ENCODE measurements at places on chromosomes 2 and 18.
A peak's percentile ranks its signal among the peaks of the same experiment; 100 is the strongest.

GRCh38 chr2:70949086-70949485 is 13.4 kb downstream of the ATP6V1B1 start:
- DNase-seq, result peak; percentile 2

DNA sequence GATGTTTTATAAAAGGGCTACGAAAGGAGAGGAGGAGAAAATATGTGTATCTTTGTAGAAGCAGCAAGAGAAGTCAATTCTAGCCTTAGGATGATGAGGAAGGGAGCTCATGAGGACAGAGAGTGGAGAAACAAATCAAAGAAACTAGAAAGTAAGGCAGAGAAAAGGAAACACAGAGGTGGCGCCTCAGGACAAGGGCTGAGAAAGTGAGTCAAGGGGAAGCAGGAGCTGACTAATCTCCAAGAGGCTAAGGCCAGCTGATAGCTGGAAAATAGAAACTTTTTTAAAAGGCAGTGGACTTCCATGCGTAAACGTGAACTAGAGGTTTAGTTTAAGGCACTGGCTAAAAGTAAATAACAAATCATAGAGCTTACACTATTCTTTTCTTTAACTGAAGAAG is 173.3 kb downstream of the ANKRD44 start:
- no peak for DNase-seq

DNA sequence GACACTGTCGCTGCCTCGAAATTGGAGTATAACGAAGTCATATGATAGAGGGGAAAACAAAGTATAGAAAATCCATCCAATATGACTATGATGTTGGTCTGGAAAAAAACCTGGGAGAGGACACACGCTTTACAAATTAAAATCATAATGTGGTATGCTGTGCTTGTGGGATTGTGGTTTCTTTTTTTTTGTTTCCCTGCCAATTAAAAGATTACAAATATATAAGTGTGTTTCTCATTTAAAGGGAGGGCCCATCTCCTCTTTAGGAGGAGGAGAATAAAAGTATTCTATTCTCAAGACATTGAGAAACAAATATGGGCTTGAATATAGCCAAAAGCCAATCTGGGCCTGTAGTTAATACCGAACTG is 86.6 kb downstream of the EPHA4 start:
- no peak for DNase-seq

GRCh38 chr18:74488354-74488753 is 7.8 kb upstream of the CNDP2 start:
- no peak for DNase-seq

DNA sequence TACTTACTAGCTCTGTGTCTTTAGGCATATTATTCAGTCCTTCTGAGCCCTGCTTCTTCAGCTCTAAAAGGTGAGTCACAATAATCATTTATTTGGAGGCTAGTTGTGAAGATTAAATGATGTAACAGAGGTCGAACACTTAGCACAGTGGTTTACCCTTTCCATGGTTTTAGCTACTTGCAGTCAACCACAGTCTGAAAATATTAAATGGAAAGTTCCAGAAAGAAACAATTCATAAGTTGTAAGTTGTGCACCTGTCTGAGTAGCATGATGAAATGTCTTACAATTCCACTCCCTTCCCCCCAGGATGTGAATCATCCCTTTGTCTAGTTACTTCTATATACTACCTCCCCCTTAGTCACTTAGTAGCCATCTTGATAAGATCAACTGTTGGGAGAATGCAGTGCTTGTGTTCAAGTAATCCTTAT is 217.6 kb upstream of the THUMPD2 start:
- no peak for DNase-seq

DNA sequence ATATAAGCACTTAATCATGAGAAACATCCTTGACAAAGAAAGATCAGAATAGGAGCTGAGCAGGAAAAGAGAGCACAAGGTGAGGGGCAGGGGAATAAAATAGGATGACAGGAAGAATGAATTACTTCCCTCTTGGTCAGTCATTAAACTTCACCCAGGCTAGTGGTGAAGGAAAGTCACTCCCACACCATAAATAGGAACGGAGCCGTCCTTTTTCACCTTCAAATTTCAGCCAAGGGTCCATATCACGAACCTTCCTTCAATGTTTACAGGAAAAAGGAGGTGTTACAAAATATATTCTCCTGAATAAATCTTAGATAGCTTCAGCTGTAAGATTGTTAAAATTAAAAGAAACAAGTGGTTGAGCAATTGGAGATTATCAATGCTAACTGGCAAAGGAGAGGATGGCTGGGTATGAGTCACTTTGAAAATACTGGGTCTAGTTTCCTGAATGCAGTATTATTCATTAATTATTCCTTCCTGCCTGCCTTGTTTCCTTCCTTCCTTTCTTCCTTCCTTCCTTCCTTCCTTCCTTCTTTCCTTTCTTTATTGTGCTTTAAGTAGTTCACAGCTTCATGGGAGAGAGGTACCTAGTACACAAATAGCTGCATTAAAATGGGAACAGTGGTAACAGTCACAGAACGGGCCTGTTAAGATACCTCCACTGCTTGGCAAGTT is 292.3 kb upstream of the ID2 start:
- DNase-seq, result no peak

- no peak for DNase-seq
Measured at GRCh38 chr2:143768991-143769390, 639.8 kb downstream of the ARHGAP15 start.

- DNase-seq, result no peak
Measured at GRCh38 chr18:50629148-50629631, 69.3 kb downstream of the MAPK4 start.

DNA sequence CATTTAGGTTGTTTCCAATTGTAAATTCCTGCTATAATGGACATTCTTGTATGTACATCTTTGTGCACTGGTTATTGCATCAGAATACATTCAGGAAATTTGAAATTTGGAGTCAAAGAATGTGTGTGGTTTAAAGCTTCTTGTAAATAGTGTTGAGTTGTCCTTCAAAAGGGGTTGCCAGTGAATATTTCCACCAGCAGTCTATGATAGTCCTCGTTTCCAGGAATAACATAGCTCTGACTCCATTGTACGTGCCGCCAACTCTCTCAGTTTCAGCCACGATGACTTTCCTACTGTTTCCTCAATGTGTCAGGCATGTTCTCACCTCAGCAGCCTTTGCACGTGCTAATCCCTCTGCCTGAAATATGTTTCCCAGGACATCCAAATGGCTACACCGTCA is 10.9 kb upstream of the HS6ST1 start:
- DNase-seq, result no peak

GRCh38 chr18:59298871-59299270 is 19.6 kb downstream of the CPLX4 start:
- no peak for DNase-seq

DNA sequence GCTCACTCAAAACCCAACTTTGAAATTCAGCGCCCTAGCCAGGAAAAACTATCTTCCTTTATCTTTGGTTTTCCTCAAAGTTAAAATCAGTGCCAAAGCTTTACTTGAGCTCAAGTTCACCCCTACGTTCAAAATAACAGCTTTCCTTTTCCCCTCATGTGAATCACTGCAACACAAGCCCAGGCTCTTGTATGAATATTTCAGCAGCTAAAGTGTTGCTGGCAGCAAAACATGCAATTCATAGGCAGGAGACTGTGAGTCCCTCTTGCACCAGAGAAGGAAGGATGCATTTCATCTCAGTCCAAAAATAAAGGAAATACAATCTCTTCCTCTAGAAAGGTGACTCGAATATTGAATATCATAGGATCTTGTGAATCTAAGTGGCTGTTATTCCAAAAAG is 461.3 kb upstream of the SOX11 start:
- DNase-seq, result no peak

- DNase-seq, result no peak
Measured at GRCh38 chr18:24009246-24009645, 5.3 kb upstream of the TTC39C start.

- no peak for DNase-seq
Measured at GRCh38 chr18:6396276-6396675, 18.4 kb downstream of the L3MBTL4 start.

DNA sequence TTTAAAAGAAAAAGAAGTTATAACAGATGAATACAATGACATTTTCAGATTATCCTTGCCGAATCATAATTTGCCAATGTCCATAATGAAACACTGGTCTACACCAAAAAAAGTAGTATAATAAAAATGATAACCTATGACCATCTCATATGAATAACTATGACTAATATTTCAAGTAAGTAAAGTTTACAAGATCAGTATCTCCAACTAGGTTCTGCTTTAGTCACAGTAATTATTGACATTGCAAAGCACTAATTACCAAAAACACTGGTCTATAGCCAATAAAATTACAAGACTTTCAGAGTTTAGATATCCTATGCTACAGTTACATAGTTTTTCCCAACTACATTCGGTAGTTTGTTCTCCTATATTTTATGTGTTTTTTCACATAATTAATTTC is 136.7 kb downstream of the MEMO1 start:
- no peak for DNase-seq

DNA sequence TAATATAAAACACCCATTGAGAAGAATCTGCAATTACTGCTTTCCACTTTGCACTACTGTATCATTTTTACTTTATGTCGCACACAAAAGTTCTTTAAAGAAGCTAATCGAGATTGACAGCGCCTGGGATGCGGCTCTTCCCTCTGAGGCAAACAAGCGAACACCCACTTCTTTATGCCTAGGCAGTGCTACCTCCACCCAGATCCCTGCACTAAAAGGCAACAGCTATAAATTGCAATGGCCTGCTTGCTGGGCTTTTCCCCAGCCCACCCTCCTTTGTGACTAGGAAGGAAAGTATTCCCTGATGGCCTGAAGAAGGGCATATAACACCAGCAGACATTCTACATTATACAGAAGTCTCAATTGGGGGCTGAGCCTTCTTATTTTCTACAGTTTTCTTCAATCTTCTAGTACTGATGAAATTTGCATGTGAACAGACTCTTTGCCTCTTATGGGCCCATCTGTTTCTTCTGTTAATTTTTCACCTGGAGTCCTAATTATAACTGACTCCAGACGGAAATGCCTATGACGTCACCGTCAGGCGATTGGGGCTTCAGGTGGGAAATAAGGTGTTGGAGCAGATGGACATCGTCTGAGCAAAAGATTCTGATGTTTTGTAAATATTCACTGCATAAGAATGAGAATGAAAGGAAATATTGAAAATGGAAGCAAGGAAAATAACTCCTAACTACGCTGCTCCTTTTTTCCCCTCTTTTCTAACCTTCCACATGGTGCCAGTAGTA is 138.9 kb upstream of the DCC start:
- no peak for DNase-seq

DNA sequence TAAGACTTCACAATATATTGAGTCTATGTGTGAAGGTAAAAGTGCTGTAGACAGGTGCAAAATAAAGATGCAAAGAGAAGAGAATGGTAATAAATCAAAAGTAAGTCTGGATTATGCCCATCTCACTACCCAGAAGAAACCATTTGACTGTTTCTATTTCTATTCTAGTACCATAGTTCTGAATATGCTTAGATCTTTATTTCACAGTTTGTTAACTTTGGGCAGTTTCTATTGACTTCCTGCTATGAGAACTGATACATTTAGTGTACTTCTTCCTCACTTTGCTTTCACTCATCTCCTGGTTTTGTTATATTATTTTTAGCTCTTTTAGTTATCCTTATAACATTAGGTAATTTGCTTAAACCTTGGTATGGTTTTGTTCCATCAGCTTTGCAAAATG is 94.9 kb downstream of the HS1BP3 start:
- DNase-seq, result no peak

DNA sequence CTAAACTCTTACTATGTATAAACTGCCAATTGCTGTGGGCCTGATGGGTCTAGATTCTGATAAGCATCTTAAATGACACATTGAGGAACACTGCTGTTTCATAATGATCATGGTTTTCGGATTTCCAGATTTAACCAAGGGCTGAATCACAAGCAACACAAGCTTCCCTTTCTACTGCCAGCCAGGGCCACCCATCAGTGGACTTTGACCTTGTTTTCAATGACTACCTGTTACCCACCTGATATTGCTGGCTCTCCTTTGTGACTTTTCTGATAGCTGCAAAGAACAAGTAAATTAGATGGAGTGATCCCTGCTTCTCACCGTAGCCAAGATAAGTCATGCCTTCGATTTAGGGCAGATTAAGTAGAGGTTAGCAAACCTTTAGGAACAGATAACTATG is 259.0 kb downstream of the PAX3 start:
- DNase-seq, result no peak

DNA sequence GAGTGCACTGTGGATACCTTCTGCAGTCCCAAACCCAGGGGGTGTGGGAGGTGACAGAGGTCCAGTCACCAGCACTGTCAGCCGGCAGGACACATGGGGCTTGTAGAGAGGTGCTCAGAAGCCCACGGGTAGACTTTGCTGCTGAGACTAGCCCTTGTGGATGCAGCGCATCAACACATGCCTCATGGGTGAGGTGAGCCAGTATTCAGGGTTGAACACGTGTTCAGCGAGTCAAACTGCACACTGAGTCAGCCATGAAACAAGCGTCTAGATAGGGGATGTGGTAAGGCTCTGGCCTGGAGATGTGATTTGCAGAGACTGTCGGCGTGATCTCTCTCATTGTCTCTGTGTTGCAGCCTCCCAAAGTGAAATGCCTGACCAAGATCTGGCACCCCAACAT is 35.8 kb upstream of the SCLY start:
- peak; percentile 39 for DNase-seq

DNA sequence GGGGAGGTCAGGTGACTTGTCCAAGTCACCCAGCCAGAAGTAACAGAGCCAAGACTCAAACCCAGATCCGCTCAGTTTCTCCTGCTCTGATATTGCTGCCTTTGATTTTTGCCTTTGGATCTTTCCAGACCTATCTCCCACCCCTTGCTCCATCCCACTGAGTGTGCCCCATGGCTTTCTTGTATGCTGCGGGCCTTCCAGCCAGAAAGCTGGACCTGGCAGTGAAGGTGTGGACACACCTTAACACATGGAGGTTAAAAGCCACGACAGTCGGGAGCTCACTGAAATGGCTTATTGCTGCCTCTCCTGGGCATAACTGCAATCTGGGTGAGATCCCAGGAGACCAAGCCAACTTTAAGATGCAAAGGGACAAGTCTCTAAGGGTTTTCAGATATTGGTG is 86.7 kb downstream of the LONRF2 start:
- no peak for DNase-seq

DNA sequence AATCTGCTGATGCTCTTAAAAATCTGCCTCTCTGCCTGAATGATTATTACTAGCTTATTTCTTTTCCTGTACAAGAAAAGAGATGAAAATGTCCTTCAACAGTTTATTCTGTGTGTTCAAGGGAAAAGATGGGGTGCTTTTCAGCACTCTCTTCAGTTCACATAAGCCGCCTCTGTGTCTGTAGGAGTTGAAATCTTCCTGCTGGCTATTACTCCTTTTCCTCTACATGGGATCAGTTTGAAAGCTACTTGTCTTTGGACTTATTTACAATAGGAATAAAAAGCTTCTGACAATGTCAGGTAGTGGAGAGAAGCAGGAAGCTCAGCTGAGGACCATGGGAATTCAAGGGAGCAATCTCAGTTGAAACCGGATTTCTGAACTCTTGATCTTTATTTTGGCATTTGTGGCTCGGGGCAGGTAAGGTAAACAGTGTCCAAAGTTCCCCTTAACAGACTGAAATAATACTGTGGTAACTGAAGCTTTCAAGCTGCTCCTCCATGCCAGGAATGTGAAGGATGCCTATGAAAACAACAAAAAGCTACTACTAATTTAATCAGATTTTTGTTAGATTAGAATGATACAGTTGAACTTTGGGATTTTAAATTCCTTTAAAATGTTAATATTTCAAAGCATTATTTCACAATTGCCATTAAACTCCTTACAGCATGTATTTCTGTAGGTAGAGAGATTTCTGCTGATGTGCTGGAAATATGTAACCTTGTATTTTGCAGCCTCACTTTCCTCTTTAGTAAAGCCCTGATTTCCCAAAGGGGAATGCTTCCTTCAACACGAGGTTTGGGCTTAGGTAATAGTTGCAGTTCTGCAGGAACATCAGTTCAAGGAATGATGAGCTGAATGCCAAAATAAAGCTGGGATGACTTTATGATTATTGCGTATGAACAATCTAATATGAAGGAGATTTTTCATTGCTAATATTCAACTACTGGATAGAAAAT is 43.6 kb downstream of the MAPRE2 start:
- no peak for DNase-seq
